ENCODE measurements at places on chromosomes 11 and 22.
A peak's percentile ranks its signal among the peaks of the same experiment; 100 is the strongest.

DNA sequence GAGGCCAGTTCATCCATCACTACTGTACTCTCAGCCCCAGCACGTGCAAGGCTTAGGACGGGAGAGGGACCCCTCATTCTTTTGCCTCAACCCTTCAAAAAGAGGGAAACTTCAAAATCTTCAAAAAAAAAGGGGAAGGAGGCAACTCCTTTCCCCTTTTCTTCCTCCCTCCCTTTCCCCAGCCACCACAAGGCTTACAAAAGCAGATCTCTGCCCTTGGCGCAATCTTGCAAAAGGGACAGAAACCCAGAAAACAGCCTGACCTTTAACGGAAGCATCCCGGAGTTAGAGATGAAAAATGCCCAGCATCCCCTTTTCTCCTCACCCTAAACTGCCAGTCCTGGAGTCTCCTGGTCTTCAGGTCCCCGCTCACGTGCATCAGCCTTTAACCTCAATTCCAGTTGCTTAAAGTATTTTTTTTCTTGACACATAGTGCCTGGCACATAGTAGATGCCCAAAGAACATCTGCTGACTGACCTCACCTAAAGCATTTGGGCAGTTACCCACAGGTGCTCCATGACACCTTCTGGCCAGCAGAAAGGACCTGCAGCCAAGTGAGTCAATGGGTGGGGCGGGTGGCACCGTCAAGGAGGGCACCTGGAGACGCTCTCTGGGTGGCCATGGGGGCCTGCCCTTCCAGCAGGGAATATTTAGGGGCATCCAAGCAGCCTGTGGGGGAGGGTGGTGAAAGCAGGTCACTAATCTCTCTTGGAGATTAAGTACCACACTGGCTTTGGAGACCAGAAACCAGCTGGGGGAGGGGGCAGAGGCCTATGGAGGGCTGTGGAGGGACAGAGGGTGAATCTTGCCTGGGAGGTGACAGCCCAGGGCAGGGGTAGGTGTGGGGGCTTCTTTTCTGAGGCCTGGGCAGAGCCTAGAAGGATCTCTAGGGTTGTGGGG, 16.3 kb downstream of the NECTIN1 start:
- no peak for DNase-seq

DNA sequence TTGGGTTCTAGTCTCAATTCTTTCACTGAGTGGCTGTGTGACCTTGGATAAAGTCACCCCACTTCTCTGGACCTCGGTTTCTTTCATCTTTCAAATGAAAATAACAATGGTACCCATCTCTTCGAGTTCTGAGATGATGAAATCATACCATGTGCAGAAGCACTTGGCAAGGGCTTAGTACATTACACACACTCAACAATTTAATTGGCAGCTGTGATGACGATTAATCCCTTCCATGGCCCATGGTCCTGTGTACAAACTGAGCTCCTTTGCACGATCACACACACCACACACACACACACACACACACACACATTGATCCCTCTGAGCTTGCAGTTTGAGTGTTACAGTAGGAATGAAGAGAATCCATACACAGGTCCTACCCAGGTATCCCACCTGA, 103.4 kb upstream of the ASPHD2 start:
- DNase-seq = no peak

- no peak for DNase-seq
Measured at GRCh38 chr11:128412847-128413791, 174.2 kb downstream of the ETS1 start.

- DNase-seq = no peak
Measured at GRCh38 chr11:109892321-109892794, 200.8 kb upstream of the ZC3H12C start.

DNA sequence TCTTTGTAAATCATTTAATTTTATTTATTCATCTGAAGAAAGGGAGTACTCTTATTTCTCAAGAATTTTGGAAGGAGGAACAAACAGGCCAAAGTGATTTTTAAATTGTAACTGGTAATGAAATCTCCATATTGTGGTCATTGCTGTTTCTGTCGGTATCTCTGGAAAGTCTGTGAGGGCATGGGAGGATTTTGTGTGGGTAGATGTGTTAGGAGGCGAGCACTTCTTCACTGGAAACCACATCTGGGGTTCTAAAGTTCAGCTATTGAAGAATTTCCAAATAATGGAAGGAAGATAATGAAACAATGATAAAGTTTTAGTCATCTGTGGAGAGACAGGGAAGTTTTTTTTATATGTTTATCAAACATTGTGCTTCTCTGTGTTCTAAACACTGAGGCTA, 6.6 kb downstream of the TRIM34 start:
- no peak for DNase-seq

- DNase-seq = no peak
Measured at GRCh38 chr11:111983187-111983986, 41.8 kb upstream of the DLAT start.

GRCh38 chr11:67646535-67647336, 3.8 kb downstream of the ACY3 start:
- DNase-seq = no peak

- no peak for DNase-seq
Measured at GRCh38 chr11:131413217-131413616, 42.8 kb downstream of the NTM start.

DNA sequence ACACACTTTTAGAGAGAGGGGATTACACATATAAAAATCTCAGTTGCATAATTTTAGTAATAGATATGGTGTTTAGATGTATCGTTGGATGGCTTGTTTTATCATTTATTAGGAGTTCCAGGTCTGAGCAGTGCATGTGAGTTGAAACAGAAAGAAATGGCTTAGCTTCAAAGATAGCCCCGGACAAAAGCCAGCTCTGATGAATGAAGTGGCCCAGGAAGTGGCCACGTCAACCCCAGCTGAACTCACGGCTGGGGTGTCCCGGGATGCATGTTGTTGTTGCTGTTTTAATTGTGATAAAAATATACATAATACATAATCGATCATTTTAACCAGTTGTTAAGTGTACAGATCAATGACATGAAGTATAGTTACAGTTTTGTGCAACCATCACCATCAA, 1513.6 kb downstream of the BRD1 start:
- no peak for DNase-seq

DNA sequence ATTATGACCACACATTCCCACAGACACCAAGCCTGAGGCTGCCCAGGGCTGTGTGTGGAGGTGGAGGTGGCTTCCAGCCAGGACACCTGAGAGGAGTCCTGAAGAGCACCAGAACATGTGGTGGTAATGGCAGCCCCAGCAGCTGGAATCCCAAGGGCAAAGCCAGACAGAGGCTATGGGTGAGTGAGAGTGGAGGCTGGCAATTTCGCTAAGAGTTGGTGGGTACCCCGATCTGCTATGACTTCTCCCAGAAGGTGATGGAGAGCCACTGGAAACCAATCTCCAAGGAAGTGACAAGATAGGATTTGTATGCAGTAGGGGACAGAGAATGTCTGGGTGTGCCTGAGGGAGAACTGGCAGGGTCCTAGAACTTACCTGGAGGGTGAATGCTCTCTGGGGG, 69.3 kb upstream of the CLTCL1 start:
- no peak for DNase-seq

DNA sequence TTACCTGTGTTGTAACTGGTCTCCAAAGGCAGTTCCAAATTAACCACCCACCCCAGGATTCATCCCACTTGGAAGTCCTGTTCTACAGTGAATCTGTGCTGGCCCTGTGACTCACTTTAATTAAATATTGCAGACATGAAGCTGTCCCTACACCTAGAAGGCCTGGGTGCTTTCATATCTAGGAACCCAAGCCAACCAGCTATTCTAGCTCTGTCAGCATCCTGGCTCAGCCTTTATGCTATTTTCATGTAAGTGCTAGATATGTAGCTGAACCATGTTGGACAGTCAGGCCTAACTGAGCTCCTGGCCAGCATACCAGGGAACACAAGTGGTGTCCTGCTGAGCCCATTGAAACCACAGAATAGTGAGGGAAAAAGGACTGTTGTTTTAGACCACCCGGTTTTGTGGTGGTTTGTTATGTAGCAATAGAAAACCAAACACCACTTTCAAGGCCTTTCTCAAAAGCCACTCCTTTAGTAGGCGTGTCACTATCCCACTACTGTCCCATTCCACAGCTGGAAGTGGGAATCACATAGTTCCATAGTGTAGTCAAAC, 30.3 kb downstream of the CNTF start:
- DNase-seq = no peak

GRCh38 chr11:74755395-74755995, 6.8 kb downstream of the RNF169 start:
- DNase-seq = no peak

GRCh38 chr11:35046681-35047080, 92.3 kb upstream of the CD44 start:
- DNase-seq = no peak

- no peak for DNase-seq
Measured at GRCh38 chr11:13111813-13112130, 102.7 kb downstream of the RASSF10 start.

GRCh38 chr11:93526346-93526633, 16.9 kb downstream of the SMCO4 start:
- no peak for DNase-seq

- no peak for DNase-seq
Measured at GRCh38 chr11:114026355-114026754, 33.2 kb upstream of the ZBTB16 start.

GRCh38 chr11:129374081-129374992, 1.3 kb upstream of the BARX2 start:
- DNase-seq = no peak

DNA sequence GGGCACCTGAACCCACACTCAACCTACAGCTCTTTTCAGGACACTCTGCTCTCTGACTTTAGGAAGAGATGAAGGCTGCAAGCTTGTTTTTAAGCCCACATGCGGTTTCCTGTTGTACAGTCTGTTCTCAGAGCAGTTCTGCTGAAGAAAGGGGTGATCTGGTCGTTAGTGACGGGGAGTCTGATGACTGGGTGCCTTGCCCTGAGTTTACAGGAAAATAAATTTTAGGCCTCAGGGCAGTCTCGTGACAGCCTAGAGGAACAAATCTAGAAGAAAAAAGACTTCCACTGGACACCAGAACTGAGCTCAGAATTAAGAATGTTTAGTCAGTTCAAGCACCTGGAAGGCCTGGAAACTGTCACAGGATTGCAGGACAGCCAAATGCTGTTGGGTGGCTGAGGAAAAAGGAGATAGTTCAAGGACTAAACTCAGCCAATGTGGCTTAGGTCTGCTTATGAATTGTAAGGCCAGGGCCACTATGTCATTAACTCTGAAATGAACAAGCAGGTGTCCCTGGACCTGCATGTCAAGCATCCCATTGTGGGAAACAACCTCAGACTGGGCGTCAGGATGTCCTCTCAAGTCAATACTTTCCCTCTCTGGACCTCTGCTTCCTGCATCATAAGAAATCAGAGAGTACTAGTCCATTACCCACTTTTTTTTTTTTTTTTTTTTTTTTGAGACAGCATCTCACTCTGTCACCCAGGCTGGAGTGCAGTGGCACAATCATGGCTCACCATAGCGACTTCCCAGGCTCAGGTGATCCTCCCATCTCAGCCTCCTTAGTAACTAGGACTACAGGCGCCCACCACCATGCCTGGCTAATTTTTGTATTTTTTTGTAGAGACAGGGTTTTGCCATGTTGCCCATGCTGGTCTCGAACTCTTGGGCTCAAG, 5.7 kb downstream of the PIK3IP1 start:
- DNase-seq = peak; percentile 38

DNA sequence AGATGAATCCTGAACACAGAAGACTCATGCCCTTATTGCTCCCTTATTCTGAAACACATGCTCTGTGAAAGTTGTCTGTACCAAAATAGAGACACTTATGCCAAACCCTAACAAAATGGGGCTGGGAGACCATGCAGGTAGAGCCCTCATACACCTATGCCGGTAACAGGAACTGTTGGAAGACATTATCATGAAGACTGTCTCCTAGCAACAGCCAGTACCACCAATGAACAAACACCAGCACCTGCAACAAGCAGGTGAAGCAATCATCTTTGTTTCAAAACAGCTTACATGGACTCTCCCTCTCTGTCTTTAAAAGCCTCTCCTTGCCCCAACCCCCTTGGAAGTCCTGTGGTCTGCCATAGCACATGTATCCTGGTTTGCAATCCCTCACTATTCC, 17.2 kb downstream of the SLC5A4 start:
- no peak for DNase-seq

GRCh38 chr11:111097191-111097590, 148.3 kb upstream of the POU2AF2 start:
- no peak for DNase-seq

DNA sequence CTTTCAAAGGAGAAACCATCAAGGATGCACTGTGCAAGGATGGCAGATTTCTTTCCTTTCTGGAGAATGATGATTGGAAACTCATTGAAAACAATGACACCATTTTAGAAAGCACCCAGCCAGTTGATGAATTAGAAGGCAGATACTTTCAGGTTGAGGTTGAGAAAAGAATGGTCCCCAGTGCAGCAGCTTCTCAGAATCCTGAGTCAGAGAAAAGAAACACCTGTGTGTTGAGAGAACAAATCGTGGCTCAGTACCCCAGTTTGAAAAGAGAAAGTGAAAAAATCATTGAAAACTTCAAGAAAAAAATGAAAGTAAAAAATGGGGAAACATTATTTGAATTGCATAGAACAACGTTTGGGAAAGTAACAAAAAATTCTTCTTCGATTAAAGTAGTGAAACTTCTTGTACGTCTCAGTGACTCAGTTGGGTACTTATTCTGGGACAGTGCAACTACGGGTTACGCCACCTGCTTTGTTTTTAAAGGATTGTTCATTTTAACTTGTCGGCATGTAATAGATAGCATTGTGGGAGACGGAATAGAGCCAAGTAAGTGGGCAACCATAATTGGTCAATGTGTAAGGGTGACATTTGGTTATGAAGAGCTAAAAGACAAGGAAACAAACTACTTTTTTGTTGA, 9.8 kb downstream of the FAM111A start:
- no peak for DNase-seq

GRCh38 chr11:56889986-56890385, 98.7 kb upstream of the OR5AK2 start:
- no peak for DNase-seq

DNA sequence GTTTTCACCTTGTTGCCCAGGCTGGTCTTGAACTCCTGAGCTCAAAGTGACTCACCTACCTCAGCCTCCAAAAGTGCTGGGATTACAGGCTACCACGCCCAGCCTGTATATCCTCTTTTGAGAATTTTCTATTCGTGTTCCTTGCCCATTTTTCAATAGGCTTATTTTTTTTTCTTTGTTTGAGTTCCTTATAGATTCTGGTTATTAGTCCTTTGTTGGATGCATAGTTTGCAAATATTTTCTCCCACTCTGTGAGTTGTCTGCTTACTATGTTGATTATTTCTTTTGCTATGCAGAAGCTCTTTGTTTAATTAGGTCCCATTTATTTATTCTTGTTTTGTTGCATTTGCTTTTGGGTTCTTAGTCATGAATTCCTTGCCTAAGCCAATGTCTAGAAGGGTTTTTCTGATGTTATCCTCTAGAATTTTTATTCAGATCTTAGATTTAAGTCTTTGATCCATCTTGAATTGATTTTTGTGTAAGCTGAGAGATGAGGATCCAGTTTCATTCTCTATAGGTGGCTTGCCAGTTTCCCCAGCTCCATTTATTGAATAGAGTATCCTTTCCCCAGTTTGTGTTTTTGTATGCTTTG, 17.7 kb upstream of the ZBED5 start:
- DNase-seq = no peak

- DNase-seq = no peak
Measured at GRCh38 chr22:29758068-29758622, 8.7 kb downstream of the ZMAT5 start.

GRCh38 chr11:114876234-114876633, 197.9 kb downstream of the NXPE2 start:
- DNase-seq = no peak

Measured in stimulated activated CD8-positive, alpha-beta memory T cell treated with anti-CD3 and anti-CD28 coated beads, Interleukin-2, amount 100 ng/mL, for 1 hour (primary cell).